Stimulated activated CD4-positive, alpha-beta T cell treated with anti-CD3 and anti-CD28 coated beads, Interleukin-12 subunit alpha, Interleukin-12 subunit beta, amount 100 ng/mL, for 48 hours (primary cell): ENCODE measurements at places on chromosomes 1 and 21.

DNA sequence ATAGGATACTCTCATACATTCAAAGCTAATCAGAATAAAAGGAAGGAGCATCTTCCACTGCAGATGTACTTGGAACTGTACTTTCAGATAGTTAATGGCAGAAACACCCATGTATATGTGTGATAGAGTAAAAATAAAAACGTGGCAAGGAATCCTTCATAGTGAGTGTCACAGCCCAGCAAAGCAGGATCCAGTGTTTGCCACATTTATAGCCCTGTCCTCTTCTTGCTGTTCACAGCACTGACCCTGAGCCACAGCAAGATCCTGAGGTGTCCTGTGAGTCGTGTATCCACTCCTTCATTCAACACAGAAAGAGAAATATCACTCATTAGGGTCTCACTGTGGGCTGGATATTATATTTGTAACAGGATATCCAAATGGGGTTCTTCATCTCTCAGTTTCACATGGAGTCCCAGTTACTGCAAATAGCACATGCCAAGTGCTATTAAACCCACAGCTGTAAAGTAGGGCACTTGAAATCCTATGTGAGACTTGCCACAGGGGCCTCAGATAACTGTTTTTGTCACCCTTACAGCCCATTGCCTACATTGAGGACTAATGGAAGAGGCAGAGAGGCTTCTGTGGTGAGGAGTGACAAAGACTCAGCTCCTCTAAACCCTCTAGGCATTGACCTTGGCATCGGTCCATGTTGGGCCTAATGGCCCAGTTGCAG, 41.3 kb downstream of the CYP2J2 start:
- DNase-seq, result no peak

GRCh38 chr1:43348809-43349593, 9.8 kb upstream of the CDC20 start:
- DNase-seq, result peak; percentile 34

- DNase-seq, result no peak
Observed at GRCh38 chr1:160139840-160140239, 11.6 kb upstream of the ATP1A4 start.

- DNase-seq, result no peak
Observed at GRCh38 chr1:206873603-206874188, 8.3 kb downstream of the IL20 start.

DNA sequence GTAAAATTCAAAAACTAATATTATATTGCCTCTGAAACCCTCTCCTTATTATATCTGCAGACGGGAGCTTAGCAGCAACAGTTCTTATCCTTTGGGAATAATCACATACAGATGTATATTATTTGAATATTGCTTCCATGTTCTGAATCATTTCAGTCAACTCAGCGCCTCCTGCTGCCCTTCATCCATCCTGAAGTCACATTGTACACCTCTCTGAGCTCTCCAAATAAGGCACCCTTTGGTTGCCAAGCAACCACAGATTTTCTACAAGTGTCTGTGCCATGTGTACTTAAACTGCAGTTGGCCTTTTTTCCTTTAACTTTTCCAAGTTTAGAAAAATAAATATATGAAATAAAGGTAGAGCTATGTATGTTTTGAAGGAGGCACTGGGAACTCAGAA, 384.3 kb downstream of the LRRIQ3 start:
- DNase-seq, result no peak

DNA sequence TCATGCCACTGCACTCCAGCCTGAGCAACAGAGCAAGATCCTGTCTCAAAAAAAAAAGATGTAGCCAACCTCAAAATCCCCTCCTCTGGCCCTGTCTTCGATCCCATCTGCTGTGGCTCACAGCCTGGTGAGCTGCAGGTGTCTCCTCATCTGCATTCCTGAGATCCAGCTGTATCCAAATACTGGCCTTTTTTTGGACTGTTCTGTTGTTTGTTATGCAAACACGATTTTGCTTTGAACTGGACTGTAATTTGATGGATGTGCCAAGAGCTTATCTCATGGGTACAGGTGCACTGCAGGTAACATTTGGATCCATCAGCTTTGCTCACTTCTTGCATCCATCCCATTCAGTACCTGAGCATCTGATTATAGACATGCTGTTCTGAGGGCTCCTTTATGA, 14.1 kb upstream of the FAM43B start:
- no peak for DNase-seq

DNA sequence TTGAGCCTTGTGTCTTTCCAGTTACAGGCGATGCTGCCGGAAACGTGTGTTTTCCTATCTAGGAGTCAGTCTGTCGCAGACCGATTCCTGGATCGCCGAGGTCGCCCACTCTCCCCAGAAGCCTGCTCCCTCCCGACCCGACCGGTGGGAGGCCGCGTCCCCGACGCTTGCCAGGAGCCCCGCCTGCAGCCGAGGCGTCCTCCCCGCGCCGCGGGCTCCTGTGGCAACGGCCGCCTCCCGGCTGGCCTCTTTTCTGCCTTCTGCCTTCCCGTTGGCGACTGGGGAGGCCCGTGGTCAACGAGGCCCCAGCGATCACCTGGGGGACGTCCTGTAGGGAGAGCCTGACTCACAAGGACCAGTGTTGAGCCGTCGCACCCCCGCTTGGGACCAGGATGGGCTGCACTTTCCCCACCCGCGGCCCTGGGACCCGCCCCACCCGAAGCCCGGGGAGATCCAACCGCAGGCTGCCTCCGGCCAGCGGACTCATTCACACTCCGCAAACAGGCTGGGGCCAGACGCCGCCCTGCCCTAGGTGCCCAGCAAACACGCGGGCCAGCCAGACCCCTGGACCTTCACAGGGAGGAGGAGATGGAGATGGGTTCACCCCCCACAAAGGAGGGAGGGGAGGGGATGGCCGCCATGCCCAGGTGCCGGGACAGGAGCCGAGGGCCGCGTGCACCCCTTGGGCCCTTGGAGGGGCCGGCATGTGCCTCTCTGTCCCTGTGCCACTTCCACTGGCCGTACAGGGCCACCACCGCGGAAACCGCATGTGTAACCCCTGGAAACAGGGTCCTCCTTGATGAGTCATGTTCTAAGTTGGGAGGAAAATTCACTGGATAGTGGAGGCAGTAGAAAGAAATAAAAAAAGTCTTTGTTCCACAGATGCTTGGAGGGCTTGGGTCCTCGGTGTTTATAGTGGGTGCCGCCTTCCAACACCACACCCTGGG, 7.2 kb upstream of the COL6A1 start:
- DNase-seq, result no peak

- DNase-seq, result no peak
Observed at GRCh38 chr1:172488393-172488792, 44.5 kb upstream of the PIGC start.

- no peak for DNase-seq
Observed at GRCh38 chr1:19639999-19640362, 4.1 kb upstream of the NBL1 start.

GRCh38 chr1:20698195-20698910, 19.5 kb downstream of the KIF17 start:
- no peak for DNase-seq

DNA sequence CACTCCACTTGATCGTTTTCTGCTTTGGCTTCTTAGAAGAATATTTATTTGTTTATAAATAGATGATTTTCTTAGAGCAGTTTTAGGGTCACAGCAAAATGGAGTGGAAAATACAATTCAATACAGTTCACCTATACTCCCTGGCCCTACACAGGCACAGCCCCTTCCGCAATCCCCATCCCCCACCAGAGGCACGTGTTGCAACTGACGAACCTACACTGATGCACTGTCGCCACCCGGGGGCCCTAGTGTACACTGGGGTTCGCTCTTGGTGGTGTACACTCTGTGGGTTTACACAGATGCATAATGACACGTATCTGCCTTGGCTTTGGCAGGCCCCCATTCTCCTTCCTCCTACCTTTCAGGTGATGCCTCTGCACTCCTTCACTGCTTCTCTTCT, 8.0 kb downstream of the ECHDC2 start:
- no peak for DNase-seq
